Foreskin fibroblast (primary cell): ENCODE measurements at places on chromosomes 1 and 21.
A peak's percentile ranks its signal among the peaks of the same experiment; 100 is the strongest.

DNA sequence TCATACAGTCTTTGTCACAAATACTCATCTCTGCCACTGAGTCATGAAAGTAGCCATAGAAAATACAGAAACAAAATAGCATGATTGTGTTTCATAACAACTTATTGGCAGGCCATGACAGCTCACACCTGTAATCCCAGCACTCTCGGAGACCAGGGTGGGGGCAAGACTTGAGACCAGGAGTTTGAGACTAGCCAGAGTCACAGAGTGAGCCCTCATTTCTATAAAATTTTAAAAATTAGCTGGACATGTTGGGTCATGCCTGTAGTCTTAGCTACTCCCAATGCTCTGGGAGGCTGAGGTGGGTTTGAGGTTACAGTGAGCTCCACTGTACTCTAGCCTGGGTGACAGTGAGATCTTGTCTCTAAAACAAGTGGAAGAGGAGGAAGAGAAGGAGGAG lies 411.1 kb downstream of the PCP4 start:
- DNase-seq: no peak

- DNase-seq: no peak
Observed at GRCh38 chr1:64974288-64974825, 8.0 kb upstream of the JAK1 start.

DNA sequence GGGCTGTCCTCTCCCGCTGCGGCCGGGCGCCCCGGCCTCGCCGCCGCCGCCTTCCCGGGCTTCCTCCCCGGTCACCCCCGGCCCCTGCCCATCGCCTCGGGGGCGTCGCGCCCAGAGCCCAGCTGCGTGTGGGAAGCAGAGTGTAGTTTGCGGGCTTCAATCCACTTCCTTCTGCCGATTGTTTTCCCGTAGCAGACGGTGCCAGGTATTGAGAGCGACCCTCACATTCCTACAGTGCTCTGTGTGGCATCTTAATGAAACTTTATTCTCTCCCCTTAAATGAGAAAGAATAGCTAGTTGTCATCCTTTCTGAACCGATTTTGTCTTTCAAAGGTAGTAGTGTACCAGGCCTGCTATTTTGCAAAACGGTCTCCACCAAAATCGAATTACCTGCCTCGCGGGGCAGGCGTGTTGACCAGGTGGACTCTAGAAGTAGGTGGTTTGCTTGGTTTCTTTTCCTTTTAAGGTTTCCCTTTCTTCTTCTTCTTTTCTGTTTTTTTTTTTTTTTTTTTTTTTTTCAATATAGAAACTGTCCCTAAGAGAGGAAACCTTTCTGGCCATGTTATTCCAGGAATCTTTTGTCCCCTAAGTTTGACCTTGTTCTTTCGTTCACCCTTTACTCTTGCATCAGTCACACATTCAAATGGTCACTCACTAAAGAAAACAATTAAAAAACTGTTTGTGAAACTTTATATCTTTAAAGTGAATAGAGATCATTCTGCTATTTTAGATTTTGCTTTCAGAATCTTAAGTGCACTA lies 881 bp downstream of the USP25 start:
- DNase-seq: no peak

GRCh38 chr1:25566176-25566729 lies 22.8 kb downstream of the LDLRAP1 start:
- no peak for DNase-seq

- peak; percentile 21 for DNase-seq
Observed at GRCh38 chr21:43266534-43266933, 97.7 kb downstream of the CRYAA start.
